A673 (cell line): ENCODE measurements at places on chromosomes 2 and 18. TPM values are rescaled to one million over a fixed set of nuclear protein-coding genes. Genes with fewer than 3 reads are reported as not detected.
A peak's percentile ranks its signal among the peaks of the same experiment; 100 is the strongest.

DNA sequence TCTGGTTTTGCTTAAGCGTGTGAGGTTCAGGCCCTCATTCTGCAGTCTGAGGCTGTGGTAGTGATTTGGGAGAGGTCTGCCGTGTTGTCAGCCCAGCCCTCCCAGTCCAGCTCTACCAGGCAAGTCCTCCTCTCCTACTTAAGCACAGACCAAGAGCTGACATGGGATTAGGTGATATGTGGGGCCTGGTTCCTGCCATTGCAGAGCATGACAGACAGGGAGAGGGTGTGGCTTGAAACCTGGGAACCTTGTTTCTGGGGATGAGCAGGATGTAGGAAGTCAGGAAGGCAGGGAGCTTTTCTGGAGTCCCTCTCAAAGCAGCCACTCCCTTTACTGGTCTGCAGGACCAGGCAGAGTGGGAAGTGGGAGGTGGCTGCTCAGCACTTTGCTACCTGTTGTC, 38.6 kb downstream of the PTPRM start:
- no peak for DNase-seq

DNA sequence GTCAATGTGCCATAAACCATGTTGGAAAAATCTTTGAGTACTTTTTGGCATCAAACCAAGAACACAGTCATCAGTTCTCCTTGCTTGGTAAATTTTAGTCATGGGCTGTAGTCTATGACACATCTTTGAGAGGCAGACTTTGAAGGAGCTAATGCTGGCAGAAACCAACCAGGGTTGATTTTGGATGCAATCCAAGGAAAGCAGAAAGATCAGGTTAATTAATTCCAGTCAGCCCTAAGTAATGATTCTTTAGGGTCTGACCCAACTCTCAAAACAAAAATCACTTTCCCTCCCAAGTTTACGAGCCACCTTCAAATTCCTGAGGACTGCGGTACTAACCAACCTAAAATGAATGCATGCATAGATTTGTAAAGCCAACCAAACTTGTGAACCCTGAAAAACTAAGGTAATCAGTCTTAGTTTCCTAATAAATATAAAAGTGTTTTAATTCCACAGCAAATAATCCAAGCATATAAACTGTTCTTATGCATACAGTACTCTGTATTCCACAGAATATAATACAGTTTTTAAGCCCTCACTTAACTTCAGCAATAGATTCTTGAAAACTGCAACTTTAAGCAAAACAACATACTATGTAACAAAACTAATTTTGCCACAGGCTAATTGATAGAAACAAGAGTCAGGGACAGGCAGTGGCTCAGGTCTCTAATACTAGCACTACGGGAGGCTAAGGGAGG, 22.0 kb downstream of the AP1S3 start:
- DNase-seq = peak; percentile 66

DNA sequence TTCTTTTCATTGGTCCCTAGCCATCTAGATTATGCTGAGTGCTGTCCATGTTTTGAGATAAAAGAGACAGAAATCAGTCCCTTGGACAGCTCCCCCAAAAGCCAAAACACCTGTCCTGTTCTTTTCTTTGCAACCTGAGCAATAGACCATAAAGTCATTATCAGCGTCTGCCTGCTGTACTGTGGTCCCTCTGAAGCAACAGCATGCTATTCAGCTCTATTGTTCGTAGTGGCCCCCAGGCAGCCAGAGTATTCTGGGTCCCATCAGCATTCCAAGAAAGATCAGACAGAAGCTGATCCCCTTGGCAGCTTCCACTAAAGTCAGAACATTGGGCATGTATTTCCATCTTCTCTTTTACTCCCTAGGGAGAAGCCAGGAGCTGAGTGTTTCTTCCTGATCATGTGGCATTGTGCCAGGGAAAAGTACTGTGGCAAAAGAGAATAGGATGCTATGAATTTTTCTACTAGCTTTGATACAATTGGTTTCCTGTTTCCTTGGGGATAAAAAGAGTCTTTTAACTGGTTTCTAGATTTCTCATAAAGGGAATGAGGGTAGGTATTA, 33.6 kb upstream of the ZSWIM2 start:
- DNase-seq = peak; percentile 73

GRCh38 chr2:70516596-70516995, 37.0 kb downstream of the TGFA start:
- no peak for DNase-seq

GRCh38 chr18:25141399-25141798, 210.6 kb downstream of the ZNF521 start:
- DNase-seq = no peak

MDH1B gene
- 0.68 and 0.86 TPM in 2 replicates for total RNA-seq

- DNase-seq = no peak
Observed at GRCh38 chr18:44465381-44465841, 215.3 kb upstream of the SETBP1 start.

GRCh38 chr18:34809451-34810072, 99.5 kb downstream of the DTNA start:
- DNase-seq = peak; percentile 79

MTA3 gene
- 57.1 and 70.1 TPM in 2 replicates for total RNA-seq

PARD6G gene
- total RNA-seq = 7.9 and 10.2 TPM in 2 replicates

LCT gene
- 0.37 and 0.39 TPM in 2 replicates for total RNA-seq

DNA sequence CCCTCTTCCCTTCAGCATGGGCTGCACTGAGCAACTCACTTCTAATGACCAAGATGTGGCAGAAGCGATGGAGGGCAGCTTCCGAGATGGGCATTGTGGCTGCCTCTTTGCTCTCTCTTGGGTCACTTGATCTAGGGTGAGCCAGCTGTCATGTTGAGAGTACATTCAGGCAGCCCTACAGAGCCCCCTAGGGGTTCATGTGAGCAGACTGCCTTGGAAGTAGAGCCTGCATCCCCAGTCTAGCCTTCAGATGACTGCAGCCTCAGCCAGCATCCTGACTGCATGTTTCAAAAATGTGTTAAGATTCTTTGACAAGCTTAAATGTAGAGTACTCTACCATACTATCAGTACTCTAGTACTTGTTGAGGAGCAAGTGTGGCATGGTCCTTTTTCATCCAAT, 143.9 kb downstream of the NCK2 start:
- DNase-seq = peak; percentile 35

CEP192 gene
- total RNA-seq = 46.4 and 50.2 TPM in 2 replicates

CKAP2L gene
- 48.1 and 49.6 TPM in 2 replicates for total RNA-seq

DNA sequence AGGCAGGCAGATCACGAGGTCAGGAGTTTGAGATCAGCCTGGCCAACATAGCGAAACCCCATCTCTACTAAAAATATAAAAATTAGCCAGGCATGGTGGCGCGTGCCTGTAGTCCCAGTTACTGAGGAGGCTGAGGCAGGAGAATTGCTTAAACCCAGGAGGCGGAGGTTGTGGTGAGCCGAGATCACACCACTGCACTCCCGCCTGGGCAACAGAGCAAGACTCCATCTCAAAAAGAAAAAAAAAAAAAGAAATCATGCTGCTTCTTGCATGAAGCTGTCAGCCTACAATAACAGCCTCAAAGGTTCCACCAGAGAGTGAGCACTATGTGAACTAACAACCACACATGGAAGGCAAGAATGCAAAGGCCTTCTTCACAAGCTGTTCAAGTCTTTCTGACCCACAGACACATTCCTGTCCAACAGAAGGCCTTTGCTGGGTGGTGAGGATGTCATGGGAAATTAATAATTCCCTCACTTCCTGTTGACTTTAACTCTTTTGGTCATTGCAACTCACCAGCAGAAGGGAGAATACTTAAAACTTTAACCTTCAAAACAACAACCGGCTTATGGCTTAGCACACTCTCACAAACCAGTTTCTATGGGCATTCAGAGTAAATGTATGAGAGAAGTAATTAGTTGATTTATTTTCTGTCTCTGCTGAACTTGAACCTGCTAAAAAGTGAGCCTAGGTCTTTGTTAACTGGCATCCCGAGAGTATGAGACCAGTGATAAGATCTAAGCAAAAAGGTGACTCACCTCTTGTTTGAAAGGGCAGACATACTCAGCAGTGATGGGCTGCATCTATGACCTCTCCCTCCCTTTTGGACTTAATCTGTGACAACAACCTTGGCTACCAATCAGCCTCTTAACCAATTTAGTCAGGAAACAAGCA, 11.8 kb downstream of the PLEKHM3 start:
- DNase-seq = no peak

COBLL1 gene
- total RNA-seq = 4.2 and 6.6 TPM in 2 replicates

- DNase-seq = no peak
Observed at GRCh38 chr2:178157574-178157973, 36.7 kb upstream of the OSBPL6 start.

CHRNG gene
- total RNA-seq = not detected in 2 replicates

MYO3B gene
- total RNA-seq = 0.13 and 0.52 TPM in 2 replicates

- DNase-seq = peak; percentile 69
Observed at GRCh38 chr2:222304737-222305515, 6.1 kb upstream of the PAX3 start.

GYPC gene
- total RNA-seq = 0.75 TPM in 1 of 2 replicates, not detected in the other

TNS1 gene
- total RNA-seq = 88.9 and 99.6 TPM in 2 replicates

DSG1 gene
- not detected in 2 replicates for total RNA-seq

TEX44 gene
- total RNA-seq = not detected in 2 replicates

- DNase-seq = no peak
Observed at GRCh38 chr2:215832791-215833190, 180.6 kb downstream of the MREG start.

DYSF gene
- total RNA-seq = 0.04 and 0.24 TPM in 2 replicates

DNA sequence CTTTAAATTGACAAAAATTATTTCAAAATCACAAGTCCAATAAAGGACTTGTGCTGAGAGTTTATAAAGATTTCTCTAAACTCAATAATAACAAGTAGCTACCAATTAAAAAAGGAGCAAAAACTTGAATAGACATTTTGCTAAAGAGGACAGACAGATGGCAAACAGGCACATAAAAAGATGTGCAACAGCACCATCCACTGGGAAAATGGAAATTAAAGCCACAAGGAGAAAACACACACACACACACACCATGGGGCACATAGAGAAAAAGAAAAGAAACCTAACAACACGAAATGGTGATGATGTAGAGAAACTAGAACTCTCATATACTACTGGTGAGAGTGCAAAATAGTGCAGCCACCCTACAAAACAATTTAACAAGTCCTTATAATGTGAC, 12.6 kb upstream of the SLC9A4 start:
- DNase-seq = no peak

MEP1B gene
- total RNA-seq = 0.26 TPM in 1 of 2 replicates, not detected in the other

KLHL14 gene
- 1.3 and 2.3 TPM in 2 replicates for total RNA-seq

GRCh38 chr2:8922431-8922830, 81.1 kb downstream of the MBOAT2 start:
- DNase-seq = no peak

EPG5 gene
- total RNA-seq = 15.2 and 16.7 TPM in 2 replicates

- DNase-seq = no peak
Observed at GRCh38 chr2:150011161-150011730, 423.7 kb upstream of the MMADHC start.

GRCh38 chr2:216793386-216793785, 66.5 kb downstream of the TNP1 start:
- no peak for DNase-seq

CNDP1 gene
- not detected in 2 replicates for total RNA-seq

DNA sequence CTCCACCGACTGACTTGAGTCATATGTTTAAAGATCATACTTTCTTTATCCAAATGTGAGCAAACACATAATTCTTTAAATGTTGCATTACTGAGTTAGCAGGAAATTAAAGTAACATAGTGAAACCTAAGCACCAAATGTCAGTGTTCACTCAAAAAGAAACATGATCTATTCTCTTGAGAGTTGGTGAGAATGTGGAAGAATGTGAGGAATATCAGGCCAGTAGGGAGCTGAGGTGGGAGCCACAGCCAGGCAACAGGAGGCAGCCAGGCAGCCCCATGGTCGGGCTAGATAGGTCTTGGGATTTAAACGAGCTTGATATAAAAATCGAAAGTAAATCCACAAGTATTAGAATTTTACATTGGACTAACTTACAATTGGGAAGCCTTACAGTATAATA, 198.1 kb upstream of the SH3BP4 start:
- DNase-seq = no peak

DNA sequence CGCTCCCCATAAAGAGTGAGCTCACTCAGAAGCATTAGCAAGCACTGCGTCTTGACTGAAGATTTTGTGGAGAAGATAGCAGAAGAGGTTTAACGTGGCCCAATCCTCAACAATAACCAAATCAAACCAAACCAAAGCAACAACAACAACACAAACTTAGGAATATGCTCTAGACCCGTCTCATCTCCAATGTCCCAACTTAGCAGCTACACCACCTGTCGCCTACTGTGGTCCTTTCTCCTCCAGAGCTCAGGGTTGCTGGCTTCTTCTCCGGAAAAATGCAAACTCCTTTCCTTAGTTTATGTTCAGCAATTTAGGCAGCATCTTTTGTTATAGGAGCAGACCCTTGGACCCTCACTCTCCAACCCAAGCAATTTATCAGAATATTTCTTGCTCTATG, 301.4 kb downstream of the ZNF521 start:
- no peak for DNase-seq

RNF125 gene
- total RNA-seq = 1.2 and 1.5 TPM in 2 replicates

ABCB11 gene
- 0.07 TPM in 1 of 2 replicates, not detected in the other for total RNA-seq

MEIS1 gene
- total RNA-seq = 89.4 and 103 TPM in 2 replicates

DNA sequence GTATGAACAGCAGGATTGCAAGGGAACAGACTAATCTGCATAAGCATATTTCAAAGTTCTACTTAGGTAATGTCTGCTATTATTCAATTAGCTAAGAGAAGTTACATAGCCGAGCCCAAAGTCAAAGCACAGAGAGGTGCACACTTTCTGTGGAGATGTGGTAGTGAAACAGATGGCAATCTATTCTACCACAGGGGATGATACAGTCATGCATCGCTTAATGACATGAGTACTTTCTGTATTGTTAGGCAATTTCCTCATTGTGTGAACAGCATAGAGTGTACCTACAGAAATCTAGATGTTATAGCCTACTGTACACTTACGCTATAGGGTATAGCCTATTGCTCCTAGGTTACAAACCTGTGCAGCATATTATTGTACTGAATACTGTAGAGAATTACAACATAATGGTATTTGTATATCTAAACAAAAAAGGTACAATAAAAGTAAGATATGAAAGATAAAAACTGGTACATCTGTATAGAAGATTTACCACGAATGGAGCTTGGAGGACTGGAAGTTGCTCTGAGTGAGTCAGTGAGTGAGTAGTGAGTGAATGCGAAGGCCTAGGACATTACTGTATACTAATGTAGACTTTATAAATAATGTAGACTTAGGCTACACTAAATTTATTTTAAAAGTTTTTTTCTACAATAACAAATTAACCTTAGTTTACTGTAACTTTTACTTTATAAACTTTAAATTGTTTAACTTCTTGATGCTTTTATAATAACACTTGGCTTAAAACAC, 197.6 kb downstream of the MBD5 start:
- no peak for DNase-seq

DNA sequence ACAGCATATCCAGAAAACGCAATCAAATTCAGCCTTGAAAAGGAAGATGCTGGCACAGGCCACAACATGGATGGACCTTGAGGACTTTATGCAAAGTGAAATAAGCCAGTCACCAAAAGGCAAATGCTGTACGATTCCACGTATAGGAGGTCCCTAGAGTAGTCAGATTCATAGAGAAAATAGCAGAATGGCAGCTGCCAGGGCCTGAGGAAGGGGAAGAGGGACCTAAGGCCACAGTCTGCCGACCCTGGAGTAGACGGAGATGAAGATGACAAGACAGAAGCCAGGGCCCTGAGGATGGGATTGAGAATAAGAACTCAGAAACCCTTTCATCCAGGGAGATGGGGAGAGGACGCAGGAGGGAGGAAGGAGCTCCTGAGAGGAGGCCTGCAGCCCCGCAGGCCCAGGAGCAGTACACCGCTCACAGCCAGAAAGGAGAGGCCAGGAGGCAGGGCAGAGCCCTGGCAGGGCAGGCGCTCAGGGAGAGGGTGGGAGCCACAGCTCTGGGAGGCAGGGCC, 8.1 kb upstream of the MTERF4 start:
- DNase-seq = no peak
